Epithelial cell of alveolus of lung (primary cell): ENCODE measurements at places on chromosomes 4 and X. TPM values are rescaled to one million over a fixed set of nuclear protein-coding genes. Genes with fewer than 3 reads are reported as not detected.

Gene HTATSF1
- 27.4 and 28.8 TPM in 2 replicates for total RNA-seq

Gene AADAT
- total RNA-seq: 7.5 TPM in 2 replicates

Gene CAPN6
- total RNA-seq: 0.13 TPM in 1 of 2 replicates, not detected in the other

Gene CSAG1
- total RNA-seq: not detected in 2 replicates

Gene ADGRG2
- under 0.01 and 0.48 TPM in 2 replicates for total RNA-seq

Gene HSFX4
- total RNA-seq: not detected in 2 replicates

Gene ZXDB
- 6.2 and 9.1 TPM in 2 replicates for total RNA-seq

Gene COL4A5
- total RNA-seq: 67.9 and 153 TPM in 2 replicates

Gene GAGE12H
- not detected in 2 replicates for total RNA-seq

Gene SUPT20HL1
- total RNA-seq: not detected in 2 replicates

Gene SERPINA7
- not detected in 2 replicates for total RNA-seq

Gene SERTM2
- not detected in 2 replicates for total RNA-seq

Gene RNF212
- total RNA-seq: not detected in 2 replicates

Gene MAGEE2
- total RNA-seq: not detected in 2 replicates

Gene AMTN
- not detected in 2 replicates for total RNA-seq

Gene USP17L15
- total RNA-seq: not detected in 2 replicates

Gene DCAF4L1
- total RNA-seq: 0.13 and 0.16 TPM in 2 replicates

Gene PRR32
- total RNA-seq: not detected in 2 replicates

Gene RIBC1
- total RNA-seq: 0.65 and 1.4 TPM in 2 replicates
